ENCODE measurements at places on chromosomes 12 and 14. TPM values are rescaled to one million over a fixed set of nuclear protein-coding genes. Genes with fewer than 3 reads are reported as not detected.

- no peaks in the 10 kb centered on the region for H3K27me3 ChIP-seq
- H3K4me3 ChIP-seq, result no peak overlapping the region
- no peaks in the 10 kb centered on the region for H3K4me1 ChIP-seq
- no peak overlapping the region for H3K27ac ChIP-seq
Measured at GRCh38 chr12:15629108-15629507, 160.1 kb downstream of the EPS8 start.

- H3K4me3 ChIP-seq, result no peak overlapping the region
- no peaks in the 10 kb centered on the region for H3K36me3 ChIP-seq
- no peaks in the 10 kb centered on the region for H3K4me1 ChIP-seq
Measured at GRCh38 chr12:94743174-94743573, 92.8 kb upstream of the TMCC3 start.

The CIROP gene
- total RNA-seq, result not detected

GRCh38 chr12:103817791-103818190 lies 23.2 kb downstream of the NT5DC3 start:
- H3K27ac ChIP-seq, result no peak overlapping the region
- no peak for DNase-seq
- no peaks in the 10 kb centered on the region for H3K4me1 ChIP-seq
- no peaks in the 10 kb centered on the region for H3K27me3 ChIP-seq
- peaks cover 12% of the 10 kb centered on the region for H3K36me3 ChIP-seq

GRCh38 chr12:122955156-122955555 lies 11.1 kb downstream of the ABCB9 start:
- DNase-seq, result no peak
- H3K27ac ChIP-seq, result no peak overlapping the region
- no peak overlapping the region for H3K4me3 ChIP-seq
- no peaks in the 10 kb centered on the region for H3K36me3 ChIP-seq
- H3K27me3 ChIP-seq, result no peaks in the 10 kb centered on the region

DNA sequence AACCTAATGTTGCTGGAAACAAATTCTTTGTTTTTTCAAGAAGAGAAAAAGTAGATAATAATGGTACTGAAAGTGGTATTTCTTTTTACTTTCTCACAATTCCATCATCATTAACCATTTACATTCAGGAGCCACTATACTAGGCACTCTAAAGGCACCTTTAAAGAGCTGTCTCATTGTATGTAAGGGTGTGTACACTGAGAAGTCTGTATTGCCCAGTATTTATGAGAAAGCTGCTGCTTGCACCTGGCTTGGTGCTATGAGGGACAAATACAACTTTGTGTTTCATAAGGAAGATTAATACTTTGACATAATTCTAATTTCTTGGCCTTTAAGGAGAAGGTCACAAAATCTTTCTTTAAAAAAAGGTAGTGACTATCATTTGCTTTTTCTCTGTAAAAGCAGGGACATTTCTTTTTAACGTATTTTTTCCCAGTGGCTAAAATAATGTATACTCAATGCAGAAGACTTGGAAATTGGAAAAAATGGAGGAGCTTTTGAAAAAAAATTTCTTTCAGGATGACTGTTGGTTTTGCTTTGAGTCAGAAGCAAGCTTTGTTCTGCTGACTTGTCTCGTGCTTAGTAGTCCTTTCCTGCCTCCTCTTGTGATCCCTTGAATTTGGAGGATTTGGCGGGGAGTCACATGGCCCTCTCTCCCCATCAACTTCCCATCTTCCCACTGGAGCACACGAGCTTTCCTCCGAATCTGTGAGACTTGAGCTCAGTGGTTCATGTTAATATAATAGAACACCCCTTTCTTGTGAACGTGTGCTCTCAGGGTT lies 50.1 kb downstream of the RASSF3 start:
- H3K4me1 ChIP-seq, result peaks cover 54% of the 10 kb centered on the region
- DNase-seq, result no peak
- no peaks in the 10 kb centered on the region for H3K36me3 ChIP-seq
- H3K27ac ChIP-seq, result peak overlapping the region; percentile 32

- H3K4me3 ChIP-seq, result no peak overlapping the region
- no peaks in the 10 kb centered on the region for H3K36me3 ChIP-seq
- H3K4me1 ChIP-seq, result no peaks in the 10 kb centered on the region
- no peaks in the 10 kb centered on the region for H3K27me3 ChIP-seq
- no peak for DNase-seq
Measured at GRCh38 chr12:108356835-108357806, 18.0 kb upstream of the CMKLR1 start.

- no peak overlapping the region for H3K4me3 ChIP-seq
- no peak for DNase-seq
- peaks cover 5% of the 10 kb centered on the region for H3K4me1 ChIP-seq
- H3K27ac ChIP-seq, result no peak overlapping the region
Measured at GRCh38 chr12:110316861-110317260, 35.8 kb downstream of the ATP2A2 start.

The CLEC4A gene
- 0.30 TPM for total RNA-seq

GRCh38 chr14:72904840-72905561 lies 11.1 kb upstream of the DPF3 start:
- H3K4me1 ChIP-seq, result no peaks in the 10 kb centered on the region
- H3K4me3 ChIP-seq, result no peak overlapping the region
- H3K27me3 ChIP-seq, result no peaks in the 10 kb centered on the region
- no peak overlapping the region for H3K27ac ChIP-seq

GRCh38 chr12:47120736-47121135 lies 41.0 kb upstream of the AMIGO2 start:
- H3K4me3 ChIP-seq, result no peak overlapping the region
- H3K27ac ChIP-seq, result no peak overlapping the region
- no peaks in the 10 kb centered on the region for H3K27me3 ChIP-seq
- no peaks in the 10 kb centered on the region for H3K36me3 ChIP-seq
- no peak for DNase-seq
- H3K4me1 ChIP-seq, result no peaks in the 10 kb centered on the region

- no peaks in the 10 kb centered on the region for H3K27me3 ChIP-seq
- H3K4me1 ChIP-seq, result no peaks in the 10 kb centered on the region
- no peak for DNase-seq
- H3K27ac ChIP-seq, result no peak overlapping the region
- H3K4me3 ChIP-seq, result no peak overlapping the region
- H3K36me3 ChIP-seq, result no peaks in the 10 kb centered on the region
Measured at GRCh38 chr14:60343571-60344071, 94.6 kb downstream of the PPM1A start.

DNA sequence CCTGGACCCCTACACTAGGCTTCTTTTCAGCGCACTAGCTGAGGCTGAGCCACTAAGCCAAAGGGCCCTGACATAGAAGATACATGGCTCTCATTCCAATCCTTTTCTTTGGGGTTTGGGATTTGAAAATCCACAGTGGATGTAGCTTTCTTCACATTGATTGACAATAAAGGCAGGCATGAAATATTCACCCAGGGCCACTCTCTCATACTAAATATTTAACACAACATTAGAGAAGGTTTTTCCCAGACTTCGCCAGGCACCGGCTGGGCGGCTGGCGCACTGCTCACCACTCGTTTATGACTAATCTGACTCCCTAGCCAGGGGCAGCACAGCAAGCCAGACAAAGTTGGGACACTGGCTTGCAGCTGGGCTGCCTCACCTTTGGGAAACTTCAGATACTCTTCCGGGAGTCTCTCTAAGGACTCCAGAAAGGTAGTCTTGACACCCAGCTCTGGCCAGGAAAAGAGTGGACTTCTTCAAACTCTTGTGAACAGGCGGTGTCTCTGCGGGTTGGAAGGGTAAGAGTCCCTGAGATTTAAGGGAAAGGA lies 699 bp upstream of the HOXC11 start:
- no peak for DNase-seq
- no peak overlapping the region for H3K4me3 ChIP-seq
- peaks cover 50% of the 10 kb centered on the region for H3K27me3 ChIP-seq
- no peaks in the 10 kb centered on the region for H3K36me3 ChIP-seq
- H3K27ac ChIP-seq, result no peak overlapping the region

The FGF23 gene
- total RNA-seq, result not detected

The CINP gene
- 34.4 TPM for total RNA-seq

The LETMD1 gene
- 77.0 TPM for total RNA-seq

The PPFIA2 gene
- not detected for total RNA-seq

The C14orf180 gene
- not detected for total RNA-seq

The PLEKHG3 gene
- 2.0 TPM for total RNA-seq

DNA sequence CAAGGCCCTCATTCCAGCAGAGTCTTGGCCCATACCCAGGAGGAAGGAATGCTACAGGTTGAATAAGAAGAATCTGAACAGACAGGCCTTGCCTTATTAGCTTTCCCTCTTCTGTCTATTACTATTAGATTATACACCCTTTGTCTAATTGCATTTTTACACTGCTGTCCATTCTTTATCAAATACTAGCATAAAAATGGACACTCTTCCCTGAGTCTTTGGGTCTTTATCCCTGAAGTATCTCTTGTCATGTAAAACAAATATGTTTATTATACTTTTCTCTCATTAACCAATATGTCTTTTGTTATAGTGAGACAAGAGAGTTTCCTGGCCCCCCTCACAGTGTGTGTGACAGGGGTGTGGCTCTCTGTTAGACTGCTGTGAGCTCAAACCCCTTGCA lies 897.4 kb upstream of the SEL1L start:
- no peaks in the 10 kb centered on the region for H3K36me3 ChIP-seq
- no peaks in the 10 kb centered on the region for H3K4me1 ChIP-seq
- DNase-seq, result no peak
- H3K27me3 ChIP-seq, result no peaks in the 10 kb centered on the region
- no peak overlapping the region for H3K4me3 ChIP-seq

The XRCC3 gene
- total RNA-seq, result 15.9 TPM

GRCh38 chr14:103820908-103821307 lies 26.5 kb downstream of the PPP1R13B start:
- H3K4me1 ChIP-seq, result peaks cover 18% of the 10 kb centered on the region
- no peak overlapping the region for H3K27ac ChIP-seq
- no peaks in the 10 kb centered on the region for H3K27me3 ChIP-seq
- H3K4me3 ChIP-seq, result no peak overlapping the region
- DNase-seq, result no peak

DNA sequence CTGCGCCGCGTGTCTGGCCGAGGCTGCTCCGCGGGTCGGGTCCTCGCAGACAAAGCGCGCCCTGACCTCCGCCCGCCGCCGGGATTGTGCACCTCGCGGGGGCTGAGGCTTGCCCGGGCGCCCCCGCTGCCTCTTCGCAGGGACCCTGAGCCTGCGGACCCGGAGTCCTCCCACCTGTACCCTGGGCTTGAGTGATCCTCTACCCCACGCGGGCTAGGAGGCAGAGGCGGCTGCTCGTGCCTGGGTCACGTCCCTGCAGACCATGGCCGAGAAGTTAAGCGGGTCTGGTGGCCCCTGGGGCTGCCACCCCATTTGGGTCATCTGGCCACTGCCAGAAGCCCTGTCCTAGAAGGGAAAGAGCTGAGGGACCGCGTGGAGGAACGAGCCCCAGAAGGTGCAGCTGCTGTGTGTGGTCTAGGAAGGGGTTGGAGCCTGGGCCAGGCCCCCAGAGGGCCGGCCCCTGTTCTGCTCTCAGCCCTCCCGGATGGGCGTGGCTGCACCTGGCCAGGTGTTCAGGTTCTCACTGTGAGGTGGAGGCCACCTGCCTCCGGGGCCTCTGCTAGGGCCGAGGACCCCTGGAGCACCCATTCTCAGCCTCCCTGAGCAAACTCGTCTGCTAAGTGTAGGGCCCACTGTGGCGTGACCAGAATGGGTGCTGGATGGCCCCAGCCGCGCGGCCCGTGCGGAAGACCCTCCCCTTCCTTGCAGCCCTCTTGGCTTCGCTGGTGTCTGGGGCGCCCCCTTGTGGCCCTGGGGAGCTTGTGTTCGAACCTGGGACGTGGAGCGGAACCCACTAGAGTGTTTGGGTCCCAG lies 49.6 kb downstream of the LRCOL1 start:
- H3K4me3 ChIP-seq, result peak overlapping the region; percentile 37
- no peaks in the 10 kb centered on the region for H3K36me3 ChIP-seq
- H3K4me1 ChIP-seq, result peaks cover 25% of the 10 kb centered on the region
- no peak overlapping the region for H3K27ac ChIP-seq

DNA sequence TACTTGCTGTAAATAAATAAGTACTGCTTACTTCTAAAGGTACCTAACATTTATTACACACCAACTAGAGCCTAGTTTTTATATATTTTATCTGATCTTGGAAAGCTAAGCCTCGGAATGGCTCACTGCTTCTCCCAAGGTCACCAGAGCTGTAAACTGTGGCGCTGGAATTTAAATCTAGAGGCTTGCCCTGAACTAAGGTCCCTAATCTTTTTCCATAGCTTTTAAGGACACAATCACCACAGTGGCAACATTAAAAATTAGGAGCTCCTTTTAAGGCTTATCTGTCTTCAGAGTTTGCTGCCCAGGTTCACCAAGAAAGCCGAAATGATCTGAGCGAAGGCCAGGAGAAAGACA lies 670 bp downstream of the CCNB1IP1 start:
- peak overlapping the region; percentile 62 for H3K27ac ChIP-seq
- H3K27me3 ChIP-seq, result no peaks in the 10 kb centered on the region
- no peak for DNase-seq

Measured in naive thymus-derived CD4-positive, alpha-beta T cell (primary cell).